Fibroblast of skin of left biceps (primary cell): ENCODE measurements at places on chromosomes 16 and 17.

DNA sequence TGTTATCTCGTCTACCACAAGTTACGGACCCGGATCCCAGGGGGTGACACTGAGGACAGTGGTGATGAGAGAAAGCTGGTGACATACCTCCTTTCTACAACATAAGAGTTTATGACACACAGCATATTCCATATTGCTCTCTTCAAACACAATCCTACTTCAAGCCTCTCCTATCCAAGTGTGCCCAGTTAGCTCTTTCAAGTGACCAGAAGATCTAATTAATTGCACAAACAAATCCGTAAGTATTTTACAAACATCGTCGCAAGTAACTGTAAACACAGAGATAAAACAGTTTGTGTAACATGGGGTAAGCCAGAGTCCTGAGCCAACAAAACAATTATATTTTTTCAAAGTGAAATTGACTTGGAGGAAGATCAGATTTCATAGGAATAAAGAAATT is 235.0 kb downstream of the CHD9NB start:
- no peak for DNase-seq

GRCh38 chr16:84732674-84733352 is 33.0 kb downstream of the USP10 start:
- DNase-seq = no peak

- no peak for DNase-seq
Measured at GRCh38 chr17:50170662-50171370, 5.0 kb downstream of the SGCA start.

GRCh38 chr16:12729448-12729847 is 74.2 kb downstream of the CPPED1 start:
- DNase-seq = peak; percentile 36

DNA sequence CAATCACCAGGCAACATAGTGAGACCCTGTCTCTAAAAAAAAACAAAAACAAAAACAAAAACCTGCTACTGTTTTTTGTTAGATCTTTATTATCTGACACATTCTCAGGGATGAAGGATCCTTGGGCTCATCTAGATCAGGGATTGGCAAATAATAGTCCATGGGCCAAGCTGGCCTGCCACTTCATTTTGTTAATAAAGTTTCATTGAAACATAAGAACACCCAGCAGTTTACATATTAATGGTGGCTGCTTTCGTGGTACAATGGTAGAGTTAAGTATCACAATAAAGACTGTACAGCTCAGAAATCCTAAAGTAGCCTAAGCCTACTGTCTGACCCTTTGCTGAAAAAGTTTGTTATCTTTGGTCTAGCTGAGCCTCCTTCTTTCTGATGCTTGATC is 32.9 kb upstream of the CLEC18A start:
- no peak for DNase-seq

DNA sequence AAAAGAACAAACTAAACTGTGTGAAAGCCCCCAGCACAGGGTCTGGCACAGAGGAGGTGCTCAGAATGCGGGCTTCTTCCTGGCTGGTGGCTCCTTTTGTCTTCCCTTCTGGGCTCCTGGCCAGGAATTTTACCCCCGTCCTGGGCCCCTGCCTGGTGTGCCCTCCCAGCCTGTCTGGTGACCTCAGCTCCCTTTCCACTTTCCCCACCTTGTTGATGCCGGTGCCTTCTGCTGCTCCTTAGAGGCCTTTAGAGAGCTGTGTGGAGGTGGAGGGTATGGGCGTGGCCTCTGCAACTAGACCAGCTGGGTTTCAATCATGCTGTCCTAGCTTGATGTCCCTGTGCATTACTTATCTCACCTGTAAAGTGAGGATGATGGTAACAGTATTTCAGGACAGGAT is 16.8 kb downstream of the PIRT start:
- no peak for DNase-seq

DNA sequence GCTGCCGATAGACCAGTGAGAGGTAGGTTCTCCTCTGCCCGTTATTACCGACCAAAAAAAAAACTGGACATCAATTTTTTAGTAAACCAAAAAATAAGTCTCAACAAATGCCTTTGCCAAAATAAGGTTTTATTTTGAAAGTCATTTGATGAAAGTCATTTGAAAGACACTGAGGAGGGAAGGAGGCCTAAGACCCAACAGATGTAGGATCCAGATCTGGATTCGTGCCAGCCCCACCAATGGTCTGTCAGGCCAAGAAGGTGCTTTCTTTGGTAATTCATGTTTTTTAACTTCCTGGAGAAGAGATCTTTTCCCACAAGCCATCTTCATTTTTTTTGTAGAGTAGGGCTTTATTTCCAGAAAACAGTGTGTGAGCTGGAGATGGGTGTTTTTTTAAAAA is 18.1 kb downstream of the NTAN1 start:
- DNase-seq = no peak

- no peak for DNase-seq
Measured at GRCh38 chr17:59315866-59316265, 15.6 kb upstream of the YPEL2 start.

DNA sequence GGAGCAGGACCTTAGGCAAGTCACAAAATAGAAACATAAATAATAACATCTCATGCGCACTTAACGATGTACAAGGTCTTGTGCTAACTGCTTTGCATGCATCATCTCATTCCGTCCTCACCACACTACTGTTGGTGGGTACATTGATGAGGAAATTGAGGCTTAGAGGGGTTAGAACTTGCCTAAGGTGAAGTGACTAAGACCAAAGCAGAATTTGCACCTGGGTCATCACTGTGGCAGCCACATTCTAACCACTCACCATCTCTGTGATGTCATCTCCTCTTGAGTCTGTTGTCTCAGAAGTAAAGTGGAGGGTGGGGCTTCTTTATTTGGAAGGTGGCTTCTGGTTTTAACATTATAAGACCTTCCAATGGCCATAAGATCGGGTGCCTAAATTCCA is 20.4 kb upstream of the TRIM25 start:
- no peak for DNase-seq

DNA sequence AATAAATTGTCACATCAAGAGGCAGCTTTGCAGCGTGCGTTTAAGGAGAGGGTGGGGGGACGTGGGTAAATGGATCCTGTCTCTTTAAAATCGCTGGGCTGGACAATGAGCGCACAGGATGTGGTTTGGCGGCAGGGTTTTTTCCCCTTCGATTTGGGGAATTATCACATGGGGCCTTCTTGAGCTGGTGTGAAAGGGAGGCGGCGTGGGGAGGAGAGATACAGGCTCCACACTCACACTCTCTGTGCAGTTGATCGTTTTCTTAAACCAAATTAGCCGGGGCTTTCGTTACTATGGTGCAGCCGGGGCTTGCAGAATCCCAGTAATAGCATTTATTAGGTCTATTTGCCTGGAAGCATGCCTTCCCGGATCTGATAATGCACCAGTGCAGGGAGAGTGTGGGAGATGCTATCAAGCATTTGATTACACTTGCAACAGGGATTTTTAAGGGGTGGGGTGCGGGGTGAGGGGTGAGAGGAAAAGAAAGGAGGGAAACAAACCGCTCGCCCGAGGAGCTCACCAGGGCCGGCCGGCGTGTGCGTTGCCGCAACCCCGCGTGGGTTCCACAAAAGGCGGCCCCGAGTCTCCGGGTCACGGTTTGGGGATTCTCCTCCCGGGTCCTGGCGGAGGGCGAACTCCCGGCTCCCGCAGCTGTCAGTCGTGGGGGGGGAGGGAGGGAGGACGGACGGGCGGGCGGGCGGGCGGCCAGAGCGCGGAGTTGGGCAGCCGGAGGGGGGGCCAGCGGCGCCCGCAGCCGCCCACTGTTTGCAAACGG is 58.8 kb upstream of the GSE1 start:
- peak; percentile 64 for DNase-seq

- DNase-seq = no peak
Measured at GRCh38 chr17:31286587-31286986, 10.5 kb downstream of the OMG start.

DNA sequence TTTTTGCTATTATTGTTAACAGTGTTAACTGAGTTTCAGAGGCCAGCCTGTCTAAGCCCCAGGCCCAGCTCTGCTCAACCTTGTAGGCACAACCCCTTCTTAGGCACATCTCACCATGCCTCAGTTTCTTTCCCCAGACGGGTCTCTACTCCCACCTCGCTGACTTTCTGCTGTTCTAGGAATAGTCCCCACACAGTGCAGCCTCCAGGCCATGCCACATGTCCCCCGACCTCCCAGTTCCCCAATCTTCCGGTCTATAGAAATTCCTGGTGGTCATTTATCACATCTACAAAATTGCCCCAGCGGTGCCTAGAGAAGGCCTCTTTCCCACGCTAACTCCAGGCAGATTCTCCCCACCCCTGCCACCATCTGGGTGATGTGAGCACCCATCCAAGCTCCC is 34.8 kb downstream of the ADGRG5 start:
- no peak for DNase-seq
